Uterus (tissue), 4 donors: ENCODE measurements at places on chromosomes 2 and 18. TPM values are rescaled to one million over a fixed set of nuclear protein-coding genes. Genes with fewer than 3 reads are reported as not detected.

LYG2 gene
- not detected for total RNA-seq

OXER1 gene
- total RNA-seq, result not detected

IL1B gene
- total RNA-seq, result not detected

DOK6 gene
- 1.6 TPM for total RNA-seq

SYT4 gene
- total RNA-seq, result not detected

ALK gene
- 0.06 TPM for total RNA-seq

KCNS3 gene
- total RNA-seq, result 12.6 TPM

CD302 gene
- 58.1 TPM for total RNA-seq

PJVK gene
- not detected for total RNA-seq

ACMSD gene
- not detected for total RNA-seq

ZBTB7C gene
- total RNA-seq, result 10.2 TPM

FZD7 gene
- 15.0 TPM for total RNA-seq

DNA sequence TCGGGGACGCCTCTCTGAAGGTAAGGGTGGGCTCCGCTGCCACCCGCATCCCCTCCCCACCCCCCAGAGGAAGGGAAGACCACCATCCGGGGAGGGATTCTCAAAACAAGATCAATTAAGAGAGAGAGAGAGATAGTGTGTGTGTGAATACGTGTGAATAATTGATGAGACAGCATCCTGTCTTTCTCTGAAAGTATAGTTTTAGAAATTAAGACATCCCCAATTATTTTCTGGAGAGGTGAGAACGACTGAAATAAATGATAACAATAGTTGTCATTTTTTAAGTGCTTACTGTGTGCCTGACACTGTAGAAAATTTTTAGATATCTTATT is 751 bp downstream of the IL18R1 start:
- no peaks in the 10 kb centered on the region for H3K36me3 ChIP-seq
- H3K4me1 ChIP-seq, result no peaks in the 10 kb centered on the region
- no peaks in the 10 kb centered on the region for H3K27me3 ChIP-seq
- peak overlapping the region; percentile 63 for H3K4me3 ChIP-seq
- peak overlapping the region; percentile 61 for H3K27ac ChIP-seq

DNA sequence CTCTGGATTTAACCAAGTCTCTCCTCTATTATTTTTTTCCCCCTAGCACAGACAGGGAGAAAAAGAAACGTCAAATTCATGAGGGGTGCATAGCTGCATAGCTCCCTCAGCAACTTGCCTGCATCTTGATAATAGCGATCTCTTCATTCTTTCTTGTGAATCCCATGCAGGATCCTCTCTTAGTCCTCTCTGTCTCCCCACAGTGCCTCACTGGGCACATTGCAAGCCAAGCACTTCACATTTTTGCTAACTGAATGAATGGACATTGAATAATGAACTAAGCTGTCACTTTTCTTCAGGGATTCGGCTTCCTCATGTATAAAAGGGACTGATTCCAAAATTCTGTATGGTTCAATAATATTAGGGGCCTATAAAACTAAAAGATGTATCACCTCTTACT is 2.9 kb upstream of the EPB41L3 start:
- DNase-seq, result no peak
- H3K27me3 ChIP-seq, result no peaks in the 10 kb centered on the region
- no peaks in the 10 kb centered on the region for H3K4me1 ChIP-seq
- H3K27ac ChIP-seq, result no peak overlapping the region
- H3K4me3 ChIP-seq, result no peak overlapping the region
- no peaks in the 10 kb centered on the region for H3K36me3 ChIP-seq

GRCh38 chr18:40738321-40738880 is 1216.6 kb upstream of the PIK3C3 start:
- H3K36me3 ChIP-seq, result no peaks in the 10 kb centered on the region
- no peaks in the 10 kb centered on the region for H3K27me3 ChIP-seq
- no peak for DNase-seq
- no peaks in the 10 kb centered on the region for H3K4me1 ChIP-seq
- H3K4me3 ChIP-seq, result no peak overlapping the region
- H3K27ac ChIP-seq, result no peak overlapping the region

DNA sequence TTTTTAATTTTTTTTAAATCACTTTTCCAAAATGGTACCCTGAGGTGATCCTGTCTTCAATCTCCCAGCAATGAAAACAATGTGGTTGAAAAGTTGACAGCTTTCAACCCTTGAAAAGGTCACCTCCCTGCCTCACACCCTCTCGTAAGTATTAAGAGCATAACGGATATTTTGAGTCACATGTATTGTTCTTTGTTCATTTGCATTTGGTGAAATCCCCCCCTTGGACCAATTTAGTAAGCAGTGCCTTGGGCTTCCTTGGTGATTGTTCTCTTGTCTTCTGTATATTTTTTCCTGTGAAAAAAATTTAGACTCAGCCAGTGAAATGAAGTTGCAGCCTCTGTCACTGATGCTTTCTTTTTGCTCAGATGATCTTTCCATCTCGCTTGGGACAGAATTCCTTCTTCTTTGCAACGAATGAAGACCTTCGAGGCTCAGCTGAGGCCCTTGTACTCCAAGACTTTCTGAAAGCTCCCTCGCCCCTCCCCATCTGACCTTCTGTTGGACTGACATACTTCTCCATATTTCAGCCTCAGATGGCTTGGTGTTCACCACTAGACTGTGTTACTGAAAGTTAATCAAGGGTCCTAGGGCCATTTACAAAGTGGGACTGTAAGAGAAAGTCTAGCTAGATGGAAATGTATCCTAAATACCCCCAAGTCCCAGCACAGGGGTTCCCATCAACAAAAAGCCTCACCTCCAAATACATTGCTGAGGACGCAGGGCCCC is 158.4 kb downstream of the BCL2 start:
- H3K36me3 ChIP-seq, result no peaks in the 10 kb centered on the region
- H3K27me3 ChIP-seq, result no peaks in the 10 kb centered on the region
- peak overlapping the region; percentile 97 for H3K27ac ChIP-seq
- no peak for DNase-seq
- no peak overlapping the region for H3K4me3 ChIP-seq
- H3K4me1 ChIP-seq, result peaks cover 3% of the 10 kb centered on the region

GRCh38 chr2:160141419-160141818 is 58.7 kb downstream of the ITGB6 start:
- H3K4me3 ChIP-seq, result no peak overlapping the region
- no peaks in the 10 kb centered on the region for H3K27me3 ChIP-seq
- H3K4me1 ChIP-seq, result no peaks in the 10 kb centered on the region
- H3K36me3 ChIP-seq, result no peaks in the 10 kb centered on the region

DNA sequence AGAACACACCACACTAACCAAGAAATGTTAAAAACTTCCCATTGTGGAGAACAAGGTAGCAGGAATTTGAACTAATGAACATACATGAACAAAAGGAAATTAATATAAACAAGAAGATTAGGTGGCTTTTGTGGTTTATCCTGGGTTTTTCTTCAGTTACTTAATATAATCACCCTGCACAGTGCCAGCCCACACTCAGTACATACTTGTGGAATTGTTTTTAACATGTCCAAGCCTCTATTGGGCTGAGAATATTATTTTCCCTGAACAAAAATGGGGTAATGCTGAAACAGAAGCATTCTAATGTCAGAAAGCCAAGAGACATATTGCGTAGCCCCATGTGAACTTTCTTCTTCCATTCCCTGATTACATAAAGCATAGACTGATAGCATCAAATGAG is 202.8 kb downstream of the DNER start:
- H3K36me3 ChIP-seq, result no peaks in the 10 kb centered on the region
- H3K27me3 ChIP-seq, result no peaks in the 10 kb centered on the region
- no peak overlapping the region for H3K4me3 ChIP-seq
- no peak for DNase-seq
- H3K27ac ChIP-seq, result no peak overlapping the region

DNA sequence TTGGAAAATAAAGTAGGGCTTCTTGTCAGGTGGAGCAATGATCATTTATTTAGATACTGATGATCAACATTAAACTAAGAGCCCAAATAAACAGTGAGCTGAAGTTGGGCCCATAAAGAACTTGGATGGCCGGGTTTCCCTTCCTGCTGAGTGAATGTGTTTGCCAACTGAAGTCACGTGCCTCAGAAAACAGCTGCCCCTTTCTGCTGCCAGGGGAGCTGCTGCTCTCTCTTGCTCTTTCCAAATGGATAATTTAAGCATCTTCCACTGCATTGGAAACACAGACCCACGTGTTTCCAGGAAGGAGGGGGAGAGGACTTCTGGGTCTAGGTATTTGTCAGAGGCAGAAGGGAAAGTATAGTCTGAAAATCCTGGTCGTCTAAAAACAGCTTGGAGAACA is 22.9 kb upstream of the NCKAP5 start:
- no peak for DNase-seq
- no peaks in the 10 kb centered on the region for H3K27me3 ChIP-seq
- no peaks in the 10 kb centered on the region for H3K4me1 ChIP-seq
- no peak overlapping the region for H3K27ac ChIP-seq

- H3K4me1 ChIP-seq, result no peaks in the 10 kb centered on the region
- no peak overlapping the region for H3K27ac ChIP-seq
- no peak overlapping the region for H3K4me3 ChIP-seq
- H3K27me3 ChIP-seq, result no peaks in the 10 kb centered on the region
Observed at GRCh38 chr2:20543469-20544152, 96.7 kb downstream of the RHOB start.

DNA sequence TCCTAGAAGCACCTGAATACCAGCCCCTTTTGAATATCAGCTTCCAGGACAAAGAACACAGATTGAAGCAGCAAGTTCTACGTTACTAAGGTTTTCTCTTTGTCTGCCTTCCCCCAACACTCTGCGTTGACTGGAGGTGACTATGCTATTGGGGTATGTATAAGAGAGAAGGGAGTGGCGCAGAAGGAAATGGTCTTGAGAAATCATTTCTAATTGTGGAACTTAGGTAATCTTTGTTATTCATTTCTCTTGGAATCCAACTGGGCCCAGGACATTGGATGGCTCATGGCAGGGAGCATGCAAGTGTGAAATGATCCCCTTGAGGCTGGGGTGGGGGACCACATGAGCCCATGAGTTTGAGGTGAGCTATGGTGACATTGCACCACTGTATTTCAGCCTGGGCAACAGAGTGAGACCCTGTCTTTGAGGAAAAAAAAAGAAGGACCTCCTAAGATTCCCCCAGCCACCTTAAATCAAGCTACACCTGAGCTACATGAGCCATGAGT is 29.7 kb downstream of the XDH start:
- no peaks in the 10 kb centered on the region for H3K27me3 ChIP-seq
- H3K4me3 ChIP-seq, result no peak overlapping the region
- no peaks in the 10 kb centered on the region for H3K36me3 ChIP-seq
- no peaks in the 10 kb centered on the region for H3K4me1 ChIP-seq
- H3K27ac ChIP-seq, result no peak overlapping the region
- no peak for DNase-seq

- no peak overlapping the region for H3K27ac ChIP-seq
- H3K27me3 ChIP-seq, result no peaks in the 10 kb centered on the region
- no peaks in the 10 kb centered on the region for H3K36me3 ChIP-seq
- DNase-seq, result no peak
- H3K4me1 ChIP-seq, result no peaks in the 10 kb centered on the region
Observed at GRCh38 chr2:65802298-65802942, 370.0 kb upstream of the SPRED2 start.

DNA sequence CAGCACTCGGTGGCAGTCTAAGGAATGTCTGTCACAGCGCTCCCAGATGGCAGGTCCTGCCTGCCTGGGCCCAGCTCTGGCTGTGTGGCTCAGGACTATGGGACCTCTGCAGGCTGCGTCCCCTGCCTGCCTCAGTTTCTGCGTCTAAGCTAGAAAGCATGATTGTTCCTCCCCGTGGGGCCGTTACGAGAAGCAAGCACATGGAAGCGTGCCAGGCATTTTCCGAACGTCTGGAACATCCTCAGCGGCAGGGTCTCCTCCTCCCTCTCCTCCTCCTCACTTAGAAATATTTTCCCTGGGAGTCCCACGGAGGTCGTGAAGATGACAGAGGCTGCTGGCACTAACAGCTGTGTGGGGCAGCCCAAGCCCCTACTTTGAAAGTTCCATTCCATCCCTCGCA is 43.3 kb downstream of the LRRFIP1 start:
- H3K36me3 ChIP-seq, result no peaks in the 10 kb centered on the region
- H3K4me3 ChIP-seq, result no peak overlapping the region
- peak; percentile 78 for DNase-seq
- no peaks in the 10 kb centered on the region for H3K27me3 ChIP-seq

DNA sequence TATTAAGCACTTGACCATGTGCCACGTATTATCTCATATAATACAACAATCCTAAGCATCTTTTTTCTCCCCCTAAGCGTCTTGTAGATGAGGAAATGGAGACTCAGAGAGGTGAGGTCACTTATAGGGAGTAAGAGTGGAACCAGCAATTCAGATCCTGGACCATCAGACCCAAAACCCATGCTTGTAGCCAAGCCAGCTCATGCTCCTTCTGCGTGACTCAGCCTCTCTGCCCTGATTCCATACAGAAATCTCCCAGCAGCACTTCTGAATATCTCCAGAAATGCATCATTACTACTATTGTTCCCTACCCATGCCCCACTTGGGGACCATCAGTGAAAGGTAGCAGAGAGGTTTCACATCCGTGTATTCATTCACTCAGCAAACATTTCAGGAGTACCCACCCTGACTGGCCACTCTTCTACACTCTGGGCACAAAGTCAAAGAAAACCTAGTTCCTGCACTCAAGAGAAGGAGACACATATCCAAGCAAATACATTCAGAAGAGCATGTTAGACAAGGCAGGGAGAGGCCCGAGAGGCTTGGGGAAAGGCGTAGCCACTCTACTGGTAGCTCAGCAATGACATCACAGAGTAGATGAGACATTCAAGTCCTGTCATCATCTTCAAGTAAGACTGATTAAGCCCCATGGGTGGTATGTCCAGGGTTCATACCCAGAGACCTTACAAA is 141.9 kb downstream of the MTCL1 start:
- no peaks in the 10 kb centered on the region for H3K36me3 ChIP-seq
- H3K4me1 ChIP-seq, result no peaks in the 10 kb centered on the region
- no peak for DNase-seq
- H3K27ac ChIP-seq, result no peak overlapping the region
- no peaks in the 10 kb centered on the region for H3K27me3 ChIP-seq

GRCh38 chr18:63216516-63217311 is 102.9 kb downstream of the BCL2 start:
- no peak for DNase-seq
- no peaks in the 10 kb centered on the region for H3K36me3 ChIP-seq
- no peaks in the 10 kb centered on the region for H3K4me1 ChIP-seq

- no peaks in the 10 kb centered on the region for H3K36me3 ChIP-seq
- no peaks in the 10 kb centered on the region for H3K27me3 ChIP-seq
- no peaks in the 10 kb centered on the region for H3K4me1 ChIP-seq
- H3K27ac ChIP-seq, result no peak overlapping the region
- DNase-seq, result no peak
- H3K4me3 ChIP-seq, result no peak overlapping the region
Observed at GRCh38 chr18:47593744-47594472, 336.6 kb downstream of the SMAD2 start.

- H3K27ac ChIP-seq, result no peak overlapping the region
- peaks cover 5% of the 10 kb centered on the region for H3K4me1 ChIP-seq
- no peaks in the 10 kb centered on the region for H3K36me3 ChIP-seq
- DNase-seq, result no peak
- H3K27me3 ChIP-seq, result no peaks in the 10 kb centered on the region
- H3K4me3 ChIP-seq, result no peak overlapping the region
Observed at GRCh38 chr2:66563473-66563872, 128.5 kb downstream of the MEIS1 start.

GRCh38 chr2:115389024-115389423 is 946.6 kb downstream of the DPP10 start:
- no peaks in the 10 kb centered on the region for H3K27me3 ChIP-seq
- no peak overlapping the region for H3K4me3 ChIP-seq
- no peaks in the 10 kb centered on the region for H3K36me3 ChIP-seq
- H3K27ac ChIP-seq, result no peak overlapping the region
- H3K4me1 ChIP-seq, result no peaks in the 10 kb centered on the region
- DNase-seq, result no peak
